Pericardium fibroblast (primary cell): ENCODE measurements at places on chromosomes 1 and 21. TPM values are rescaled to one million over a fixed set of nuclear protein-coding genes. Genes with fewer than 3 reads are reported as not detected.

The IL10RB gene
- total RNA-seq: 43.2 and 53.8 TPM in 2 replicates

The DYNLT5 gene
- not detected in 2 replicates for total RNA-seq

The MROH7 gene
- 0.85 TPM in 1 of 2 replicates, not detected in the other for total RNA-seq

The RGS8 gene
- total RNA-seq: under 0.01 TPM in 1 of 2 replicates, not detected in the other

The VTCN1 gene
- not detected in 2 replicates for total RNA-seq

The CRP gene
- 0.23 TPM in 1 of 2 replicates, not detected in the other for total RNA-seq

The NR5A2 gene
- total RNA-seq: 2.3 TPM in 1 of 2 replicates, not detected in the other

The NTMT2 gene
- total RNA-seq: not detected in 2 replicates

The CLCNKA gene
- under 0.01 TPM in 1 of 2 replicates, not detected in the other for total RNA-seq

The KRTAP19-7 gene
- total RNA-seq: not detected in 2 replicates

The PROK1 gene
- total RNA-seq: not detected in 2 replicates

The RPE65 gene
- total RNA-seq: not detected in 2 replicates

The TAF1A gene
- 3.7 and 4.2 TPM in 2 replicates for total RNA-seq

The ESRRG gene
- under 0.01 and 0.12 TPM in 2 replicates for total RNA-seq

The KIF17 gene
- total RNA-seq: 0.35 and 0.60 TPM in 2 replicates

The PIGM gene
- 2.3 TPM in 2 replicates for total RNA-seq

The FCRL5 gene
- not detected in 2 replicates for total RNA-seq

The AMY1C gene
- total RNA-seq: not detected in 2 replicates

The TEDDM1 gene
- total RNA-seq: not detected in 2 replicates

The CTTNBP2NL gene
- 9.5 and 11.1 TPM in 2 replicates for total RNA-seq

The SEMA6C gene
- total RNA-seq: 3.2 and 3.7 TPM in 2 replicates

The EPHA8 gene
- total RNA-seq: not detected in 2 replicates

The RGL1 gene
- total RNA-seq: 17.4 and 20.8 TPM in 2 replicates

The HES4 gene
- total RNA-seq: 1.4 and 29.9 TPM in 2 replicates

The ABCG1 gene
- total RNA-seq: 1.6 and 5.3 TPM in 2 replicates

The GBP7 gene
- total RNA-seq: not detected in 2 replicates

The AVPR1B gene
- not detected in 2 replicates for total RNA-seq

The BGLAP gene
- not detected in 2 replicates for total RNA-seq

The DTL gene
- total RNA-seq: 0.35 and 6.0 TPM in 2 replicates

The DHCR24 gene
- 176 and 189 TPM in 2 replicates for total RNA-seq

The MYOM3 gene
- total RNA-seq: 0.12 and 0.60 TPM in 2 replicates

The FTCD gene
- total RNA-seq: 1.4 TPM in 1 of 2 replicates, not detected in the other

The CFAP107 gene
- not detected in 2 replicates for total RNA-seq

The SPAG17 gene
- under 0.01 TPM in 1 of 2 replicates, not detected in the other for total RNA-seq
